ENCODE measurements at places on chromosomes 13 and 19.

GRCh38 chr19:35088131-35088913 lies 27.3 kb upstream of the FXYD3 start:
- peaks cover 2% of the 10 kb centered on the region for H3K27me3 ChIP-seq
- no peak overlapping the region for H3K4me3 ChIP-seq
- no peak for DNase-seq
- H3K36me3 ChIP-seq = no peaks in the 10 kb centered on the region

DNA sequence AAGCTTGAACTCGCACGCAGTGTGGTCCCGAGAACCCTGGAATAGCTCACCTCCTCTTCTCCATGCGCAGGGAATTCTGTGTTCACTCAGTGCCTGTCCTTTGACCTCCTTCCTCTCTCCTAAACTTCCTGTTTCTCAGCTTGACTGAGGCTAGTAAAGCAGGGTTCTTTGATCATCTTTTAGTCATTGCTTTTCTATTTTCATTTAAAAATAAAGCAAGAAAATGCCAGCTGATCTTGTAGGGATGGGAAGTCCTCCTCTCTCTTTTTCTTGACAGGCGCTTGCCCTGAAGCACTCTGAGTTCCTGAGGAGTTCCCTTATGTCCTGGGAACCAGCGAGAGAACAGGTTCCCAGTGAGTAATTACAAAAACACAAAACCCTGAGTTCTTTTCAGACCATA lies 62.8 kb downstream of the ARHGEF7 start:
- no peaks in the 10 kb centered on the region for H3K27me3 ChIP-seq
- peaks cover 39% of the 10 kb centered on the region for H3K4me1 ChIP-seq
- H3K27ac ChIP-seq = peak overlapping the region; percentile 80
- DNase-seq = no peak
- H3K36me3 ChIP-seq = peaks cover 13% of the 10 kb centered on the region

DNA sequence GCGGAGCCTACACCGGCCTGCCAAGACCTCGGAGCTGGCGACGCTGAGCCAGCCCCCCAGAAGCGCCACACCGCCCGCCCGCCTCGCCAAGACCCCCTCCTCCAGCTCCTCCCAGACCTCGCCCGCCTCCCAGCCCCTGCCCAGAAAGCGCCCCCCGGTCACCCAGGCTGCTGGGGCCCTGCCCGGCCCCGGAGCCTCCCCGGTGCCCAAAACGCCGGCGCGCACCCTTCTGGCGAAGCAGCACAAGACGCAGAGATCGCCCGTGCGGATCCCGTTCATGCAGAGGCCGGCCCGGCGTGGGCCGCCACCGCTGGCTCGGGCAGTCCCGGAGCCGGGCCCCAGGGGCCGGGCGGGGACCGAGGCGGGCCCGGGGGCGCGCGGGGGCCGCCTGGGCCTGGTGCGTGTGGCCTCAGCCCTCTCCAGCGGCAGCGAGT lies 10.2 kb downstream of the C19orf25 start:
- peaks cover 87% of the 10 kb centered on the region for H3K36me3 ChIP-seq
- peaks cover 59% of the 10 kb centered on the region for H3K4me1 ChIP-seq
- H3K27ac ChIP-seq = no peak overlapping the region

DNA sequence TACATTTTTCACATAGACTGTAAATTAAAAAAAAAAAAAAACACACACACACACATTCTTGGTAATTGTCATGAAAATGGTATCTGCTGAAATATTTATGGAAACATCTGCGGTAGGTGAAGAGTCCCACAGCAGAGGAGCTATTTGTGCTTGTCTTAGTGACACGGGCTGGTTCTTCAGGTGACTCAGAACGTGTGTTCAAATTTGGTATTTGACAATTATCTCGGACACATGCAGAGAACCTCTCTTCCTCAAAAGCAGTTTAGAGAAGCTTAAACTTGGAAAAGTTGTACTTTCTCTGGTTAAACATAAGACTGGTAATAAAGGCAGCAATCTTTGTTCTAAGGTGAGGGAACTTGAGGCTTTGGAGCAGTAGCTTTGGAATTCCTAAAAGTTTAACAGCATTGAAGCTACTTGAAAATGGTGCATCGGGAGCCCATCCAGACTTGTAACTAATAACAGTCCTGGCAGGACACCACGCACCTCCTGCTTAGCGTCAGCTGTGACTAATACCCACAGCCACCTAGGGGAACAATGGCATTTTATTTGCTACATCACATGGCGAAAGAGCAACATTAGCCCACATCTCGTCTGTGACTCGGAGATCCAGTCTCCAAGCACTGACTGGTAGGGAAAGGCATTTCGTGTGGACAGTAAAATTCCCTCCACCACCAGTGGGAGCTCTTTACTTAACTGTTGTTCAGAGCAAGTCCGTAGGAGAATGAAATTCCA lies 1505.1 kb upstream of the SLC10A2 start:
- H3K4me1 ChIP-seq = peaks cover 3% of the 10 kb centered on the region
- peak; percentile 56 for DNase-seq
- H3K27ac ChIP-seq = no peak overlapping the region
- no peaks in the 10 kb centered on the region for H3K27me3 ChIP-seq

- H3K4me1 ChIP-seq = no peaks in the 10 kb centered on the region
- H3K27ac ChIP-seq = no peak overlapping the region
- no peak overlapping the region for H3K4me3 ChIP-seq
- H3K36me3 ChIP-seq = no peaks in the 10 kb centered on the region
Observed at GRCh38 chr13:57346786-57347185, 179.8 kb downstream of the PRR20E start.

- peaks cover 84% of the 10 kb centered on the region for H3K4me1 ChIP-seq
- DNase-seq = no peak
Observed at GRCh38 chr19:40600570-40601133, 517 bp upstream of the LTBP4 start.

DNA sequence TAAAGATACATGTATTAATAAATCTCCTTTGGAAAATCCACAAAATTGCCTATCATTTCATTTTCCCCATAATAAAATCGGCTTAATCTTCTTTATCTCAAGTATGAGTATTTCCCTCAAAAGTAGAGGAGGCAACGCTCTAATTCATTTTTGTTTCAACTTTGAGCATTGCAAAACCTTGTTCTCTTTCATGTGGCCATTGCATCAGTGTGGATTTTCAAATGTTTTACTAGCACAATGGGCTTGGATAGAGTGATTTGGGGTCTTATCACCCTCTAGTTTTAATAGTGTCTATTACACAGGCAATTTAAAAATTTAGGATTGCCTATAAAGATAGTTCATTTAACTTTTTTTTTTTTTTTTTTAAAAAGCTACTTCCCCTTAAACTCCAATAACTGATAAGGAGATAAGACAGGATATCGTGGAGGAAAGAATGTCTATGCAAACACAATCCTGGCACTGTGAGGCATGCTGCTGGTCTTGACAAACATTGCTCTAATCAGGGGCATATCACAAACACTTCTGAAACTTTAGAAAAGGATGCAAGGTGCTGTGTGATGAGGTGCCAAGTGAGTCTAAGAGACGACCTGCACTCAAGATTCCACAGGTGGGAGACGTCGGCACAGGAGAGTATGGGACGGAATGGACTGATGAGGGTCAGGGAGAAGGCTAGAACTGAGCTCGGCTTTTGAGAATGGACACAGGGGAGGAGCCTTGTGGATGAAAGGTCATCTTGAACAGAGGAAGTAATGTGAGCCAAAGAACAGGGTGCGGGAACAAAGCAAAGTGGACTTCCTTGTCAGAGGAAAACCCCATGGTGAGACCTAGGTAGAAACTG lies 199.7 kb downstream of the IRS2 start:
- no peak overlapping the region for H3K27ac ChIP-seq
- H3K36me3 ChIP-seq = no peaks in the 10 kb centered on the region
- H3K4me1 ChIP-seq = no peaks in the 10 kb centered on the region
- no peak overlapping the region for H3K4me3 ChIP-seq
- no peak for DNase-seq

DNA sequence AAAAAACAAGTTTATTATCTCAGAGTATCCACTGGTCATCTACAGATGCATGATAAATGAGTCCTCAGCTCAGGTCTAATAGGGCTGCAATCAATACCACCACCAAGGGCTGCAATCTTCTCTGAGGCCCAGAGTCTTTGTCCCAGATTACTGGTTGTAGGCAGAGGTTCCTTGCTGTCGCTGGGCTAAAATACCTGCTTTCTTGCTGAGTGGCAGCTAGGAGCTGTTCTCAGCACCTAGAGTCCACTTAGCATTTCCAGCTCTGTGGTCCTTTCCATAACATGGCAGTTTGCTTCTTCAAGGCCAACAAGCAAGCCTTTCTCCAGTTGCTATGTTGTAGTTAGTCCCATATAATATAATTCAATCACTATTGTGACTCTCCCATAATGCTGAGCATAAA lies 351.3 kb downstream of the SLITRK1 start:
- H3K4me3 ChIP-seq = no peak overlapping the region
- no peak overlapping the region for H3K27ac ChIP-seq
- H3K4me1 ChIP-seq = no peaks in the 10 kb centered on the region
- DNase-seq = no peak
- no peaks in the 10 kb centered on the region for H3K27me3 ChIP-seq

GRCh38 chr13:32381539-32381938 lies 46.4 kb downstream of the N4BP2L1 start:
- H3K36me3 ChIP-seq = no peaks in the 10 kb centered on the region
- no peak overlapping the region for H3K27ac ChIP-seq

- peak overlapping the region; percentile 21 for H3K4me3 ChIP-seq
- H3K27me3 ChIP-seq = peaks cover 82% of the 10 kb centered on the region
- no peaks in the 10 kb centered on the region for H3K36me3 ChIP-seq
- peak overlapping the region; percentile 96 for H3K27ac ChIP-seq
- peaks cover 85% of the 10 kb centered on the region for H3K4me1 ChIP-seq
Observed at GRCh38 chr19:13018035-13018914, 23.0 kb downstream of the NFIX start.

DNA sequence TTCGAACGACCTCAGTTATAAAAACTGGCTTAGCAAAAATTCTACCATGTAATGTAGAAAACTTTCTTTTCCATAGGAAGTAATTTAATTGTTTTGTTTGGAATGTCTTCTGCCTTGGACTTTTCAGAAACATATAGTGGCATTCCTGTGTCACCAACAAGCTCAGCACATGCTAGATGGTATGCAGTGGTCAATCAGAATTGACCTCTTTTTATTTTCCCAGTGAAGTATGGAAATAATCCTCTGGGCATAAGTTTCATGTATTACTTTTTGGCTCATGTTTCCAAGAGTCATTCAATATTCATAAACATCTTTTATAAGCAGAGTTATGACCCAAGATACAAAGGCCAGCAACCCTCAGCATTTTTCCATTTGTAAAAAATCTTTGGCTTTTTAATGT lies 33.6 kb downstream of the NALCN start:
- H3K27me3 ChIP-seq = no peaks in the 10 kb centered on the region
- no peaks in the 10 kb centered on the region for H3K4me1 ChIP-seq
- H3K36me3 ChIP-seq = no peaks in the 10 kb centered on the region
- DNase-seq = no peak
- no peak overlapping the region for H3K4me3 ChIP-seq

DNA sequence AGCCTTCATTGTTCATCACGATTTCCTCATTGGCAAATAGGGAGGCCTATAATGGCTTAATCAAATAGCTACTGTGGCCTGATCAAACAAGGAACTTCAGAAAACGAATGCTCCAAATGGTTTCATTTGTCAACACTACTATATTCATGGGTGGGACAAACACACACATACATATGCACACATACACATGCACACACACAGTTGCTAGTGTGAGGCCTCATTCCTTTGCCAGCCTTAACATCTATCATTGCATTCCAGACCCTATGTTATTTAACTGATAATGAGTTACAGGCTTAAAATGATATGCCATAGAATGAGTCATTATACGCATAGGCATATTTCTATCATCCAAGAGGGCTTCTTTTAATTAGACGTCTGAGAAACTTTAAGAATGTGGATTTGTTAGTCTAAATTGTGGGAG lies 140.2 kb downstream of the KLF5 start:
- no peak overlapping the region for H3K27ac ChIP-seq
- no peaks in the 10 kb centered on the region for H3K36me3 ChIP-seq
- DNase-seq = no peak
- no peaks in the 10 kb centered on the region for H3K27me3 ChIP-seq
- H3K4me3 ChIP-seq = no peak overlapping the region
- H3K4me1 ChIP-seq = no peaks in the 10 kb centered on the region

GRCh38 chr19:48878196-48879024 lies 6.2 kb downstream of the PPP1R15A start:
- no peak overlapping the region for H3K4me3 ChIP-seq
- H3K36me3 ChIP-seq = peaks cover 38% of the 10 kb centered on the region
- H3K4me1 ChIP-seq = peaks cover 33% of the 10 kb centered on the region
- H3K27me3 ChIP-seq = no peaks in the 10 kb centered on the region

- H3K4me1 ChIP-seq = no peaks in the 10 kb centered on the region
- no peak overlapping the region for H3K27ac ChIP-seq
- peaks cover 7% of the 10 kb centered on the region for H3K36me3 ChIP-seq
- DNase-seq = no peak
- no peak overlapping the region for H3K4me3 ChIP-seq
Observed at GRCh38 chr13:110894086-110894485, 20.8 kb downstream of the ANKRD10 start.

GRCh38 chr19:57350877-57351805 lies at the start of gene ZNF304:
Gene ZNF304, plus strand, starts transcription at chr19:57351271. Its CDS starts 394 bp downstream, at chr19:57351665.
- peak; percentile 92 for DNase-seq
- peaks cover 23% of the 10 kb centered on the region for H3K36me3 ChIP-seq
- peaks cover 2% of the 10 kb centered on the region for H3K27me3 ChIP-seq
- H3K4me1 ChIP-seq = peaks cover 7% of the 10 kb centered on the region
- H3K27ac ChIP-seq = peak within 1 kb of the TSS; percentile 67
- H3K4me3 ChIP-seq = peak within 1 kb of the TSS; percentile 92

DNA sequence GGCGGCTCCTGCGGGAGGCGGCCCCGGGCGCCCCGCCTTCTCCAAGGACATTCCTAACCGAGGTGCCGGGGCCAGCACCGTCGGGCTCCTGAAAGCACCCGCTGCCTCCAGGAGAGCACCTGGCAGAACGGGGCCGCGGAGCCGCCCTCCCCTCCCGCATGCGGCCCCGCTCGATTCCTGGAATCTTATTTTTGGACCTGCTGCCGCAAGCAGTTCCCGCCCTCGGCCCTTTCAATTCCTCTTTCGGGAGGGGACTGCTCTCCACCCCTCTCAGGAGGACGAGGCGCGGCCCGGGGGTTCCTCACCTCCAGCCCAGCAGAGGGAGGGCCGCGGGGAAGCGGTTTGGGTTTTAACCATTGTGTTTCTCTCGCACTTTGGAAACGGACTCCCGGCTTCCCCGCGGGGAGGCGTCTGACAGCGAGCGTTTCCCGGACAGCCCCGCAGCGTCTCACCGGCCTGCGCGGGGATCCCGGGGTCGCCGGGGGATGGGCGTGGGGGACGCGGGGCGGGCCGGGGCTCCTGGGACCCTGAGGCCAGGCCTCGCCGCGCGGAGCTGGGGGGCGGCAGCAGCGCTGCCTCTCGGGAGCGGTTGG lies 849 bp downstream of the GAS6 start:
- DNase-seq = no peak
- H3K27me3 ChIP-seq = peaks cover 8% of the 10 kb centered on the region
- H3K4me1 ChIP-seq = peaks cover 37% of the 10 kb centered on the region
- peak overlapping the region; percentile 12 for H3K27ac ChIP-seq
- H3K36me3 ChIP-seq = peaks cover 14% of the 10 kb centered on the region

GRCh38 chr13:44895953-44896335 lies 93.3 kb downstream of the NUFIP1 start:
- no peak for DNase-seq
- H3K27ac ChIP-seq = no peak overlapping the region
- H3K36me3 ChIP-seq = no peaks in the 10 kb centered on the region
- H3K4me3 ChIP-seq = no peak overlapping the region
- no peaks in the 10 kb centered on the region for H3K27me3 ChIP-seq
- H3K4me1 ChIP-seq = no peaks in the 10 kb centered on the region

Data from spinal cord (tissue), 10 donors.